Activated CD8-positive, alpha-beta memory T cell treated with anti-CD3 and anti-CD28 coated beads, Interleukin-2, amount 10 ng/mL, durations not matched to agents 7 days and 5 days (primary cell): ENCODE measurements at places on chromosomes 4 and X. TPM values are rescaled to one million over a fixed set of nuclear protein-coding genes. Genes with fewer than 3 reads are reported as not detected.

- DNase-seq, result no peak
Observed at GRCh38 chr4:162959046-162959445, 207.6 kb downstream of the NAF1 start.

- DNase-seq, result peak; percentile 37
Observed at GRCh38 chr4:3340700-3341083, 47.9 kb downstream of the RGS12 start.

ABHD18 gene
- total RNA-seq, result 21.0 TPM

DNA sequence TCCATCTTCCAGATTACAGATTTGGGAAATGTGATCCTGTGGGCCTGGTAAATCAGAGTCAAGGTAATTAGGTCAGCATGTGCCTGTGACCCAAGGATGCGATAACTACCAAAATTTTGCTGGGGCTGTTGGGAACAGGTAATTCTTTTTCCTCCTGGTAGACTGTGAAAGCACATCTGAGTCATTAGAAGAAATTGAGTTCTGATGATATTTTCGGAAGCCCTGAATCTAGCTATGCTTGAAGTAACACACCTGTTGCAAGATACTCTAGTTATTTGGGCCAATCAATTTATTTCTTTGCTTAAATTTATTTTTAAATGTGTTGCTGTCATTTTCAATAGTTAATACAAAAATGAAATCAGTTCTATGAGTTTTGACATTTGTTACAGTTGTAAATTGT is 903.6 kb downstream of the RPA4 start:
- DNase-seq, result no peak

GRCh38 chr4:183186813-183187212 is 87.8 kb downstream of the WWC2 start:
- no peak for DNase-seq

GRCh38 chr4:7625071-7625470 is 190.3 kb upstream of the PSAPL1 start:
- DNase-seq, result no peak

DNA sequence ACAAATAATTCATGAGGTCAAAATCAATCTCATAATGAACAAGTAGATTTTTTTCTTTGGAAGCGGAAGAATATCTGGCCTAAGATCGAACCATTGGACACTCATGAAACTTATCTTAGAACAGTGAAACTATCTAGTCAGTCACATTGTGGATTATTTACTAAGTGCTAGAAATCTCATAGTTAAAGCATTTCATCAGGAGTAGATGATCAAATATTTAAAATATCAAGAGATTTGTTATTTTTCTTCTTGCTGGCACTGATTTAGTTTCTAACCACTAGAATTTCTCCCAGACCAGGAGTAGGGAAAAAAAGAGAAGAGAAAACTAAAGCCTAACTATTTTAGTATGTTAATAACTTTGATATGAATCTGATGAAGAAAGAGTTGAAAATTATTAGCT is 105.5 kb downstream of the SHROOM3 start:
- DNase-seq, result no peak

DNA sequence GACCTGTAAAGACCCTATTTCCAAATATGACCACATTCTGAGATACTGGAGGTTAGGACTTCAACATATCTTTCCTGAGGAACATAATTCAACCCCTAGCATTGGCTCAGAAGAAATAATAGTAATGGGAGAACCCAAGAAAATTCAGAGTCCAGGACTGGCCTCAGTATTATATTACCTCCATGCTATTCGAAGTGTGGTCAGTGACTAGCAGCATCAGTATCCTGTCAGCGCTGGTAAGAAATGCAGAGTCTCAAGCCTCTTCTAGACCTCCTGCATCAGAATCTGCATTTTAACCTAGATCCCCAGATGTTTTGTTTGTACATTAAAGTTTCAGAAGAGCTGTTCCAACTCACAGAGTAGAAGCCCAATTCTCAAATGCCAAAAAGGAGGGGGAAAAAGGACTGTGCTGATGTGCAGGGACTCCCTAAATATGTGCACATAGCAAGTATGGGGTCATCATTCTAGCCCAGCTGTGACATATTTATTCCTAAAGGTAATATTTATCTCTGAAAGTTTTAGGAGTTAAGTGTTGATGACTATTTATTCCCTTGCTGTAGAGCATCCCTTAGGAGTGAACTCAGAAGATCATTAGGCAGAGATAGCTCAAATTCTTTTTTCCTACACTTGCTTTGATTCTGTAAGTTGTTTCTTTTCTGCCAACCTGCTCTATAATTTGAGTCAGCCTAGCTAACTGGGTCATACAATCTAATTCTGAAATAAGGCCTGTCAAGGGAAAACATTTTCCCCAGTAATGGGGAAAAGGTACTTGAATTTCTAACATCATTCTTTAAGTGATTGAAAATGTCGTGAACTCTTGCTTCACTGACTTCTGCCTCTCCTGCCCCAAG is 361.9 kb downstream of the ARHGAP24 start:
- no peak for DNase-seq

- DNase-seq, result no peak
Observed at GRCh38 chr4:38911257-38911656, 43.7 kb downstream of the FAM114A1 start.

DNA sequence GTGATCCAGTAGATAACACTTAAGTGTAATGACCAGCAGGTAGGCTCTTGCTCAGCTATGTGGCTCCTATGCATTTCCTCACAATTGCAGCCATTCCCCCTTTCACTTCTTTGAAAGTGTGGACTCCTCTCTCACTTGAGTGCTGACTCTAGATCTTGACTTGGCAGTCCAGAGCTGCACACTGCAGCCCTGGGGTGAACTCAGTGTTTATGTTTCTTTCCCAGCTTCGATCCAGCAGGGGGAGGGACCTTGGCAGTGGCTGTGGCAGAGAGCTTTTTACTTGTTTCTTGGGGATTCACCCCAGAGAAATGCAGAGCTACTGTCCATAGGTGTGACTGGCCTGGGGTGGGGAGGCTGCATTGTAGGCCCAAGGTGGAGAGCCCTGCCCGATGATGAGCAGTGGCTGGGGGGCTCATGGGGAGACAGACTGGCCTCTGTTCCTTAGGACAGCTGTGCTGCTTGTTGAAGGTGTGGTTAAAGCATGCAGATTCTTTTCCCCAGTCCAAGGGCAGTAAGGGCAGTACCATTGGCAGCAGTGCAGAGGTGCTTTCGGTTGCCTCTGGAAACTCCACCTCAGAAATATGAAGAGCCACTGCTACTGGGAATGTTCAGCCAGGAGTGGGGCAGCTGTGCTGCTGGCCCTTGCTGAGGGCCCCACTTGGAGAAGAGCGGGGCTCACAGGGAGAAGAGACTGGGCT is 134.7 kb downstream of the SH3BGRL start:
- no peak for DNase-seq

DNA sequence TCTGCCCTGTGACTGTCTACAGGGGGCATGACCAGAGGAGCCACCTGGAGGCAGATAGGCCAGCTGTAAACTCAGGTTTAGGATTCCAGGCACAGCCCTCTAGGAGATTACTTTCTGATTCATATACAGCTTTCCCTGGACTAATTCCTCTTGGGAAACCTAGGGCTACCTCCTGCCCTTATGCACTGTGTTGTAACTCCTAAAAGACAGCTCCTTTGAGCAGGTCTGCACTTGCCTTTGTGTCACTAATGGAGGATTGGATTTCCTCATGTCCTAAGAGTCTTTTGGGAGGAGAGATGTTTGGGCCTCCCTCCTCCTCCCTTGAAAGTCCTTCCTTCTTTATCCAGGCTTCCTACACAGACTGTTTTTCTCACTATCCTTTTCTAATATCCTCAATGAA is 202.0 kb downstream of the PCDH19 start:
- no peak for DNase-seq

DNA sequence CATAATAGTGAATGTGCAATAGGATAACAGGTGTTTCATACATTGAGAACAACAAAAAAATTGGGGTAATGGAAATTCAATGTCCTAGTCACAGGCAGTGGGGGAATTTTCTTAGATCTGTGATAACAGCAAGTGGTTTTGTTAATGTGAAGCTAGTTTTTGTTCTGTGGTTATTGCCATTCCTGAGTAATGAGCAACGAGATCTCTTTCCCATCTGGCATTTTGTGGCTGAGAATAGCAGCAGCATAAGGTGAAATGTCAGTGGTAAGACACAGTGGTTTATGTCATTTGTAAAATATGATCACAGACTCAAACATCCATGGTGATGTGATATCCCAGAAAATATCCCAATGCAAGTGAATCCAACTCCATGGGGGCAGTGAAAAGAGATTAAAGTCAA is 497.5 kb downstream of the KCNIP4 start:
- DNase-seq, result no peak

DNA sequence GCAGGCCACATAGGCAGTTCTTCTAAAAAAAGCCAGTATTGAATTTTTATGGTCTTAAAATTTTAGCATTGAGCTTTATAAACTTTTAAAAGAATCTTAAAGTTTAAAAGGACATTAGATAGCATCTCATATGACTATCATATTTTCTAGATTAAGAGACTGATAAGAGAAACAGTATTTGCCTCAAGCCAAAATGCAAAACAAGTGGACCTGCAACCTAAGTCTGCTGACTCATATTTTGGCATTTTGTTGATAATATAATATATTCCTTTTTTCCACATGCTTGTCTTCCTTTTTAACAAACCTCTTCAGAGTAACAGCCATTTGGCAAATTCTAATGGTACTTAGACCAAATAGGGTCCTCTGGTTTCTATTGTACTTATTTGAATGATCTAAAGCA is 328.5 kb upstream of the GALNTL6 start:
- DNase-seq, result no peak

GRCh38 chrX:9369802-9370291 is 95.0 kb upstream of the TBL1X start:
- DNase-seq, result peak; percentile 52

NAA11 gene
- not detected for total RNA-seq

SLIT2 gene
- not detected for total RNA-seq

GRCh38 chr4:183718876-183719275 is 59.8 kb downstream of the TRAPPC11 start:
- no peak for DNase-seq

GRCh38 chrX:72102760-72103159 is 29.0 kb downstream of the RTL5 start:
- no peak for DNase-seq

GRCh38 chr4:139736274-139736660 is 70.6 kb downstream of the MGST2 start:
- DNase-seq, result no peak

DNA sequence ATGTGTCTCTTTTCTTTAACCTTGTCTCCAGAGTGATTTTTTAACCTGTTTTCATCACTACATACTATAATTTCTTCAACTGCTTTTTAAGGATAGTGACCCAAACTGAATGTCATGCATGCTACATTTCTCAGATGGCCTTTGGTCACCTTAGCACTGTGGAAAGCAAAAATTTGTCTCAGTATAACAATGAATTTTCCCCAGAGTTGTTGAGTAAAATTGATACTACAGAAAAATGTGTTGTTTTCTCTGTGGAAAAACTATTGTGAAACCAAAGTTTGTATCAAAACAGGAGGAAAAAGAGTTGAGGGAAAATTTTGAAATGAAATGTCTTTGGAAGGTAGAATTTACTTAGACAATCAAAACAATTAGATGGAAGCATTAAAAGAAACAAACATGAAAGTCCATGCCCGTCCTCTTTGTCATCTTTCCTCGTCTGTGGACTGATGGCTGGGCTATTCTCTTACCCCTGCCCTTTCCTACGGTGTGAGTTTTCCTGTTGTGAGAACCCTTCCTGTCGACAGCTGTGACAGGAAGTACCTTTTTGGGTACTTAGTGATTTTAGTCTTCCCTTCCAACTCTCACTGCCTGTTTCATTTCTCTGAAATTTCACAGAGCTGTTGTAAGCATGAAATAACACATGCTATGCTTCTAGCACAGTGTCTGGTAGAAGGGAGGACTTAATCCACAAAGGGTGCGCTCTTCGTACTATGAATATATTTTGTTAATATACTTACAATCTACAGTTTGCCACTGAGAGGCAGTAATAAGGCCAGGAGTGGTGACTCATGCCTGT is 50.8 kb downstream of the LRP2BP start:
- DNase-seq, result no peak

GRID2 gene
- not detected for total RNA-seq

DNA sequence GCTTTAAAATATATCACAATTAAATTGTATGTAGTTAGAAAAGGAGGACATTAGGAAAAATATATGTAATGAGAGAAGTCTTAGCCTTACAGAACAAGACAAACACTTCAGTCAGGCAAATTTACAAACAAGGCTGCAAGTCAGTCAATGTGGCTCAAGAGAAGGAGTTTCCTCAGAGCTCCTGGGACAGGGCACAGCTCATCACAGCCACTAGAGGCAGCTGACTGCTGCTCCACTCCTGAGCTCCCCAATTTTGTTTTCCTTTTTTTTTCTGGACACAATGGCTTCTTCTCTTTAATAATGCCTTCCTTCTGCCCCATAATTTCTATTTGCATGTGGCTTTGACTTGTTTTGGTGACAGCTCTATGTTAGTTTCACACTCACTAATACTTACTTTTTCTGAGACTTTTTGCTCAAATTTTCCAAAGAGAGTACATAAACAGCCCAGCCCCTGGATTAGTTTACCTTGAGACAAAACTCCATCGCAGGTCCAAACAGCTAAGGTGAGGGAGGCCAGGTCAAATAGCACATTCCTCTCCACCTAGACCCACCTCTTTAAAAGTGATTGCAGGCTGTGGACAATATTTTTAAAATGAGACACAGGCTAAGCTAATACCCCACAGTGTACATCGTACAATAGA is 850.4 kb upstream of the FRG1 start:
- no peak for DNase-seq

DNA sequence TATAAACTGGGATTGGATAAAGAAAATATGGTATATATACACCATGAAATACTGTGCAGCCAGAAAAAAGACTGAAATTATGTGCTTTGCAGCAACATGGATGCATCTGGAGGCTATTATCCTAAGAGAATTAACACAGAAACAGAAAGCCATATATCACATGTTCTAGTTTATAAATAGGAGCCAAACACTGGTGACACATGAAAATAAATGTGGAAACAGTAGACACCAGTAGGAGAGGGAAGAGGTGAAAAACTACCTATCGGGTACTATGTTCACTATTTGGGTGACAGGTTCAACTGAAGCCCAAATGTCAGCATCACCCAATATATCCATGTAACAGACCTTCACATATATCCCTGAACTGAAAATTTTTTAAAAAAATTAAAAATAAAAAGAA is 725.1 kb downstream of the C4orf33 start:
- no peak for DNase-seq

GRCh38 chrX:66074920-66075879 is 35.3 kb upstream of the VSIG4 start:
- DNase-seq, result peak; percentile 67

SUPT20HL2 gene
- not detected for total RNA-seq
